Spinal cord (tissue), 10 donors: ENCODE measurements at places on chromosomes 2 and 18.

DNA sequence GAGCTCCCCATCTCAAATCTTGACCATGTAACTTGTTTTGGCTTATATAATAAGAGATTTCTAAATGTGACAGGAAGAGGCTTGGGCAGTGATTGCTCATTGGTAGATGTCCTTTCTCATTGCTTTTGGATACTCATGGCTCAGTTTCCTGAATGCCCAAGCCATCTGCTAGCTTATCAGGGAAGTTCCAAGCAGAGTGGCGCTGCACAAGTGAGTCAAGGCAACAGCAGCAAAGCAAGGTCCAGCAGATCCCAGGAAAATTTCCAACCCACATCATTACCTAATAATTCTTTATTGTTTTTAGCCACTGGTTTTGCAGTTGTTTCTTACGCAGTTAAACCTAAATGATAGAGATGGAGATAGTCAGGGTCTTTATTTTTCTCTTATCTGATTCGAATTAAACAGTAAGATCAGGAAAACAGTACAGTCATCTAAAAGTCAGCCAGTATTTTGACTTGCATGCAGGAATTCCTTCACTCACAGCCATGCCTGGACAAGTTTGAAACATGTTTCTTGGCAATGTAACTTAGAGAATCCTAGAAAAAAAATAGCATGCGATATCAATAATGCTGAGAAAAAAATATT, 349.7 kb upstream of the TMEFF2 start:
- no peak for DNase-seq

DNA sequence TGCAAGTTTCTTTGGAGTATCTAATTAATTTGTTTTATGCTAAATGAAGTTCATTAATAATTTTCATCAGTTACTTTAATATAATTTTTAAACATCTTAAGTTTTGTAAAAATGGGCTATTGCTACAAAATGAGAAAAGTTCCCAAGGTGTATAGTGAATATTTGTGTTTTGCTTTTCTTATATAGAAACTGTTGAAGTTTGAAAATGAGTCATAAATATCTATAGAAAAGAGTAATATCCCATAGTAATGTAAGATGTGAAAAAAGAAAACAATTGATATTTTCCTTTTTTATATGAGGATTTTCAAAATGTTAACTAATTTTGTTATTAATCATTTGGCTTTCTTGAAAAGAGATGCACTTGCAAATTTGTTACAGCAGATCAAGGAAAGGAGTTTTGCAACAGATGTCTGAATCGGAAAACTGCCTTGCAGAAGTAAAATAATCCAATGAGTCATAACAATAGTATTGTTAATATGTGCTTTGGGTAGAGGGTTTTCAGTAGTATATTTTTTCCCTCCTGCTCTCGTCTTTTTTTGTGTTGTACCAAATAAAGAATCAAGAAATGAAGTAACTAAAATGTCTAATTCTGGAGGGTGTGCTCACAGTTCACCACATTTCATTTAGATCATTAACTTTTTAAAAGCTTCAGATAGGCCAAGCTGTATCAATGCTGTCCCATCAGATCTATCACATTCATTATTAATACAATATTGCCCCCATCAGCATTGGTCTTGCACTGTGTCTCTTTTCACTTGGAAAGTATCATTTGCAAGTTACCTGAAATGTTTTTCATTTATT, 15.5 kb downstream of the DUSP19 start:
- DNase-seq, result no peak

- no peak for DNase-seq
These were observed 42.0 kb downstream of the SPC25 start for GRCh38 chr2:168848225-168848624.

DNA sequence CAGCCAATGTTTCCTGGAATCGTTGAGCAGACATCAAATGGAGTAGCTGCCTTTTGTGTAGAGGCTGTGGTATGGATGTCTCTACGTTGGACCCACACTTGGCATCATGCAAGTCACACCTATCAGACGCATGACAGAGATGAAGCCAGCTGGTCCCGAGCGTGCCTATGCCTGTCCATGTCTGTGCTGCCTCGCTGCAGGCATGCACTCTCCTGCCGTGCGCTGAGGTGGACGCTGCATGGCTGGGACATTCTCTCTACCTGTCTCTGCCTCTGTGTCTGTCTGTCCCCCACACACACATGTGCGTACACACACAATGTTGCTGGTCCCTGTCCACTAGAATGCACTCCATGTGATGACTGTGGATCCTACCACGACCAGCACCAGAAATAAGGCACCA, 514.2 kb upstream of the MYT1L start:
- DNase-seq, result no peak

DNA sequence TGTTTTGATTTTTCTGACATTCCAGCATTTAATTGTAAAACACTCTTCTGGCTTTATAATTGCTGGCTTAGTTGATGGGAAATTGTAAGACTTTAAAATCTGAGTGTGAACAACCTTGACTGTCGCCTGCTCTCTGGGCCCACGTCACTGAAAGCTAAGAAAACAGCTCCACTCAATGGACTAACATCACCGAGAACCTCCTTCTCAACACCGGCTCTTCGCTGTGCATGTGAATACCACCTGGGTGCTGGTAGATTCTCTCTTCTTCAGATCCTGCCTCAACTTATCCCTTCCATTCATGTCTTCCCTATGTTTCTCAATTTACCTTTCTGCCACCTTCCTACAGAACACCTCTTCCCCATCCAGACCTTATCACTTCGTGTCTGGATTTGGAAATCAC, 523.1 kb upstream of the ID2 start:
- DNase-seq, result no peak

GRCh38 chr2:223696719-223697118, 94.6 kb upstream of the SCG2 start:
- DNase-seq, result no peak

GRCh38 chr2:66665124-66665984, 230.4 kb downstream of the MEIS1 start:
- no peak for DNase-seq

GRCh38 chr2:96409820-96410164, 74.2 kb downstream of the NCAPH start:
- DNase-seq, result peak; percentile 90

DNA sequence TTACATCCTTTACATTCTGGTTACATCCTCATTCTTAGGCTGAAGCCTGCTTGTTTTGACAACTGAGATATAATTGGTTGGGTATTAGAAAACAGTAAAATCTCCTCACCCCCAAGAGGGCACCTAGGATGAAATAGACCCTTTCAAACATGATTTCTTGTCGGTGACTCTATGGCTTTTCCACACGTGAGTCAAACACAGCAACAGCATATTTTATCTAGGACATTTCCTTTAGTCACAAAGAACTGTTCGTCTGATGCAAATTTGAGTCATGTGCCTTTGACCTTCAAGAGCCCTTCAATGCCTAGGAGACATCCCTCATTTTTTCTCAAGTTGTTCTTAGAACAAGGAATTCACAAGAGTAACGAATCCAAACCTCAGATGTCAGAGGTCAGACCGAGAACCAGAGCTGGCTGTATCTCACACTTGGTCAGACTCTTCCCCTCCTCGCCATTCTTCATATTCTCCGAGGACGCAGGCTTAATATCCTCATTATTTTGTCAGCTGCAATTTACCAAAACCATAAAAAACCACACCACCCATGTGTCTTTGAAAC, 60.5 kb upstream of the ALKAL2 start:
- DNase-seq, result no peak

- DNase-seq, result no peak
These were observed 50.2 kb upstream of the KCNE4 start for GRCh38 chr2:223001797-223002175.

GRCh38 chr2:21256006-21256405, 132.2 kb downstream of the TDRD15 start:
- no peak for DNase-seq

- peak; percentile 41 for DNase-seq
These were observed 146.7 kb downstream of the PARD3B start for GRCh38 chr2:204691911-204692510.

DNA sequence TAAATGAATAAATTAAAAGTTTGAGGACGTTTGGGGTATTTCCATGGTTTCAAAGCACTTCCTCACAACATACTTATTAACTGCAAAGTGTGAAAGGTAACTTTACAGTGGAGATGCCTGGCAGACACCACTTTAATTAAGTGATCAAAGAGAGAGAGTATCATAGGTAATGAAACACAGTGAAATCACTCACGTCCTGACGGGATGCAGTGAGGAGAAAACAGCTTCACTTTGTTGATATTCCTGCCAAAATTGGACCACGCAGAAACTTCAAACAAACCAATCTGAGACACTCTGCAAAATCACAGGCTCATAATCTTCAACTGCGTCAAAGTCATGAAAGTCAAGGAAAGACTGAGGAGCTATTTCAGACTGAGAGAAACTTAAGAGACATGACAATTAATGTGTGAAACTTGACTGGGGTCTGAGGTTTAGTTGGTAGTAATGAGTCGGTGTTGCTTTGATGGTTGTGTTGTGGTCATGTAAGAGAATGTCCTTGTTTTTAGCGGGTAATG, 66.0 kb upstream of the ITGB6 start:
- DNase-seq, result no peak

DNA sequence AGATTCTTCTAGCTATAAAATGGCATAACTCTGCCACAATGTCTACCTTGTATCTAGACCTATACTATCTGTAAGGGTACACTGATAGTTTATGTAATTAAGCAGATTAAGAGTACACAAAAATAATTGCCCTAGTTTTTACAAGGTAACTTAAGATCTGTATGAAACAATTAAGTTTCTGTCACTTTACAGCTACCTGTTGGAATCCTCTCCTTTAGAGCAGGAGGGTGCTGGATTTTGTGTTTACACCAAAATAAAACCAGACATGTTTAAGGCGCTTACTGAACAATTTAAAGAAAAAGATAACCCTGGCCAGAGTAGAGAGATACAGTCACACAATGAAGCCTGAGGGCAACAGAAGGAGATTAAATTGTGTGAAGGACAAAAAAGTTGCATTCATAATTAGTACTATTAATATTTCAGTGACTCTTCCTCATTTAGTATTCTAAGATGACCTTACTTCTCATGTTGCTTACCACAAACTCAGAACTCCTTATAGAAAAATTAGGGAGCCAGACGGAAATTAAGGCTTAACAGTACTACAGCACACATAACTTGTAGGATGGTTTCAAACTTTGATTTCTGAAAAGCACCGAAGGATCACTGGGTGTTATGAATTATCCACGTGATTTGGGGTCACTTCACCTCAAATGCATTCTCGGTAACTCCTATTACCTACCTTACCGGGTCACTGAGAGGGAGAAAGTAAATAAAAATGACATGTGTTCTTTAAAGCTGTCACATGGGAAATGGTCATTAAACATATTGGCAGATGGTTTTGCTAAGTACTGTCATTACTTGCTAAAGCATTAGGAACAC, 1.0 kb downstream of the DARS1 start:
- no peak for DNase-seq

DNA sequence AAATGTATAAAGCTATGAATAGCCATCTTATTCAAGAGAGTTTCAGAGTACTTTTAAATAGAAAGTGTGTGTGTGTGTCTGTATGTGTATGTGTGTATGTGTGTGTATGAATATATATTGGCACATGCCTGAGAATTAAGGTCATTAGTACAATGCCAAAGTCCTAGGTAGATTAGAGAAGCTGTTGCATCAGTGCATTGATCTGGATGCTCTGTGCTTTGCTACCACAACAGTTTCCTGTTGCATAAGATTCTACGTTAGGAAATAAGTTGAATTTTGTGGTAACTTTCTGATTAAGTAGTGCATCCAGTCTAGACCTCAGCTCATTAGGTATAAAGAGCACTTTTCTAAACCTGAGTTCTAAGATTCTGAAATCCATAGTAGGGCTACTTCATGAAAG, 1102.8 kb upstream of the KLHL29 start:
- no peak for DNase-seq

- DNase-seq, result no peak
These were observed 128.1 kb upstream of the NPAS2 start for GRCh38 chr2:100691846-100692245.

DNA sequence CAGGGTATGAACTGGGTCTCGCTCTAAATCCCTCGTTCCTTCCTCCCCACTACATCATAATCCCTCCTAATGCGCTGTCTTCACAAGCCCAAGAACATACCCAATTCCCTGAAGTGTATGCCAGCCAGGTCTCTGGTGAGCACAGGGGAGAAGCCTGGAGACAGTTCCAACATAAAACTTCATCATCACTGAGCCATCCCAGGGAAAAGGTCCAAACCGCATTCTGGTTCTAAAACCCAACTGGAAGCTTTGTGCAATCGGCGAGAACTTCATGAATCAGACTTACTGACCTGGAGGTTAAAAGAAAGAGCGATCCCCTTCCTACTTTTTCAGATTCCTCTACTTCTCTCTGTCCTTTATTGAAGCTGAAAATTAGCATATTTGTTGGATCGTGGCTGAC, 132.7 kb downstream of the ALPK2 start:
- no peak for DNase-seq

- DNase-seq, result no peak
These were observed 40.3 kb downstream of the SNTG2 start for GRCh38 chr2:990970-991369.

- DNase-seq, result no peak
These were observed 398.6 kb upstream of the CDH7 start for GRCh38 chr18:65352186-65352585.

DNA sequence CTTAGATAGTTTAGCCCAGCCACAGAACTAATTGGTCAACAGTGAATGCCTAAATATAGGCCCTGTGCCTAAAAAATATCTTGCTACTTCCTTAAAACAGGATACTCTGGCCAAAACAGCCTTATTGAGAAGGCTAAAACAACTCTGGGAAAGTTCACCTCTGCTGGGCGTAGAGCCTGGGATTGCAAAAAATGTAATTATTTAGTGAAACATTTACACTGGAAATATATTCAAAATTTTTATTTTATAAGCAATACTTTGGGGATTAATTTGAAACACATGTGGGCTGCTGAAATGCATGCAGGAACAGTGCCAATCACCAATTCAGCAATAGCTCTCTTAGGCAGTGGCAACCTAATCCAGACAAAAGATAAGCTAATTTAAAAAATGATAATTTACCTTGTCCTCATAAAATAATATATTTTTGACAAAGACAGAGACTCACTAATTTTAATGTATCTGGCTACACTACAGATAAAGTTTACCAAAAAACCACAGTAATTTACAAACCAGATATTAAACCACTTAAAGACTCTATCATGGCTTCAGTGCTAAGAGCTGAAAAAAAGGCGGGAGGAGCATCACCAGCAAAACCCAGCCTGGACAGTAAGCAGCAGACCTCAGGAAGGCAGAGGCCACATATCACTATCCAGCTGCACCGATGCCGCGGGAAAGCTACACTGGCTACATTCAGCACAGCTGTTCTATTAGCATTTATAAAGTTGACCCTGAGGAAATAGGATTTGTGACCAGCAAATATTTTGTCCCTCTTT, 18.5 kb downstream of the TRAK2 start:
- no peak for DNase-seq
